Activated CD4-positive, CD25-positive, alpha-beta regulatory T cell treated with anti-CD3 and anti-CD28 coated beads, Interleukin-2, amount 50 U/mL, for 72 hours (primary cell): ENCODE measurements at places on chromosomes 6 and 20.

DNA sequence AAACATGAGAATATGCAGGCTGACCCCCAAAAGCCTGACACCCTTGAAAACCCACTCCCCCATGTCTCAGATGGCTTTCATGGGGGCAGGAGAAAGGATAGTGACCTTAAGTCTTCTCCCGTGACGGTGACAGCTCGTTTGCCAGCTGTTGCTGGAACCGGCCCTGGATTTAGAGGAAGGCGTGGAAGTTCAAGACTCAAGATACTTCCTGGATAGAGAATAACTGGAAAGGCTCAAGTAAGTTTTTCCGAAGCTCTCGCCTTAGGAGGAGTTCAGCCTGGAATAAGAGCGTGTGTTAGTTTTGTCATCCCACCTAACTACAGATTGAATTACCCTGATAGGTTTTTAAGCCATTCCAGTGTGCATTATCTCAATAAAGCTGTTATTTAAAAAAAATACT is 11.6 kb upstream of the MTG2 start:
- no peak for DNase-seq

GRCh38 chr6:24522228-24523176 is 27.7 kb downstream of the ALDH5A1 start:
- DNase-seq, result no peak

DNA sequence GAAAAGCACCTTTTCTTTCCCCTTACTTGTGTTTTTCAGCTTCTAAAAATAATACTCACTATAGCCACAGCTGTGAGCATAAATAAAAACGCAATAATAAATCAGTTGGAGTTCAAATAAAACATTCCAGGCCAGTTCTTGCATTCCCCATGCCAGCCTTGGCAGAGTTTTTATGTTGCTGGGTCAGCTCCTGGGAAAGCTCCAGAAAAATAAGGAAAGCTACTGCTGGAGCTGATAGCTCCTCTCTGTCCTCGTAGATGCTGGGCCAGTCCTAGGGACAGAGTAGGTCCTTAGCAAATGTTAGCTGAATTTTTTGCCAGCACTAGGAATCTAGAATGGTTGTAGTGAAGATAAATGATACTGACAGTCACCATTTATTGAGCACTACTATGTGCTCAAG is 389.0 kb upstream of the SYNCRIP start:
- no peak for DNase-seq

DNA sequence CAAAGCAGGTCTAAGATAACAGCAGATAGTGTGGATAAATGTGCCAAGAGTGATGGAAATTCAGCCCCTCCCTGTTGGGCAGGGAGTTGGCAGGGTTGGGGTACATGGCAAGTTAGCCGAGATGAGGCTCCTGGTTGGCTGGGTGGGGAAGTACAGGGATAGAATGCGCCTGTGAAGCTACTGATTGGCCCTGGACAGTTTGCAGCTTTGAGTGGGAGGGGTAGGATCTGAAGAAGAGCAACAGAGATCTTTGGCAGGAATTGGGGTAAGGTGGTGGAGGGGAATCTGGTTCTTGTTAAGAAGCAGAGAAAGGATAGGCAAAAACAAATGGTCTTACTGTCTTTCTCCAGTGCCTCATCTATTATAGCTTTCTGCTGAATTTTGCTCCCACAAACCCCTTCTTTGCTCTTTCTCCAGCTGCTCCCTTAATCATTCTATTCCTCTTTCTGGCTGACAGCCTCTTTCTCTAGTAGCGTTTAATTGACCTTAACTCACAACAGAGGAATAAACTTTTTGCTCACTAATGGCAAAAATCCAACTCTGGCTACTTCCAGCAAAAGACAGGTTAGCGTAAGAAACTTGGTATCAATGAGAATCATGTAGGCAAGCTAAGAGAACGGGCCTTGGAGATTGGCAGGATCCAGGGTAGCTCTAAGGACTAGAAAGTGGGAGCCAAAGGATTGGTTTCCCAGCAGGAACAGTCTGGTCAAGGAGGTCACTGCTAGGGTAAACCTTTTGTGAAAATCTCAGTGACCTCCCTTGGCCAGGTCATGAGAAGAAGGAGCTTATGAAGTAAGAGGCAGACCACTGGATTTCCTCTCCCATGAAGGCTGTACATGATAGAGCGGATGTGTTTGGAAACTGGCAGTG is 86.3 kb upstream of the CARMIL1 start:
- no peak for DNase-seq

- DNase-seq, result no peak
Measured at GRCh38 chr20:21456207-21456606, 57.7 kb downstream of the NKX2-2 start.

DNA sequence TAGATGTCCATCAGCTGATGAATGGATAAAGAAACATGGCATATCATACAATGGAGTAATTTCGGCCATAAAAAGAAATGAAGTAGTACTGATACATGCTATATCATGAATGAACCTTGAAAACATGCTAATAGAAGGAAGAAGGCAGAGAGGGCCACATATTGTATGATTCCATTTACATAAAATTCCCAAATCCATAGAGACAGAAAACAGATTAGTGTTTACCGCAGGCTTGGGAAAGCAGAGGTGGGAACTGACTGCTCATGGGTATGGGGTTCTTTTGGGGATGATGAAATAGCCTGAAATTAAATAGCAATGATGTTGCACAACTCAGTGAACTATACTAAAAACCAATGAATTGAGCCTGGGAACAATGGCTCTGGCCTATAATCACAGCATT is 58.3 kb downstream of the SERAC1 start:
- DNase-seq, result no peak

DNA sequence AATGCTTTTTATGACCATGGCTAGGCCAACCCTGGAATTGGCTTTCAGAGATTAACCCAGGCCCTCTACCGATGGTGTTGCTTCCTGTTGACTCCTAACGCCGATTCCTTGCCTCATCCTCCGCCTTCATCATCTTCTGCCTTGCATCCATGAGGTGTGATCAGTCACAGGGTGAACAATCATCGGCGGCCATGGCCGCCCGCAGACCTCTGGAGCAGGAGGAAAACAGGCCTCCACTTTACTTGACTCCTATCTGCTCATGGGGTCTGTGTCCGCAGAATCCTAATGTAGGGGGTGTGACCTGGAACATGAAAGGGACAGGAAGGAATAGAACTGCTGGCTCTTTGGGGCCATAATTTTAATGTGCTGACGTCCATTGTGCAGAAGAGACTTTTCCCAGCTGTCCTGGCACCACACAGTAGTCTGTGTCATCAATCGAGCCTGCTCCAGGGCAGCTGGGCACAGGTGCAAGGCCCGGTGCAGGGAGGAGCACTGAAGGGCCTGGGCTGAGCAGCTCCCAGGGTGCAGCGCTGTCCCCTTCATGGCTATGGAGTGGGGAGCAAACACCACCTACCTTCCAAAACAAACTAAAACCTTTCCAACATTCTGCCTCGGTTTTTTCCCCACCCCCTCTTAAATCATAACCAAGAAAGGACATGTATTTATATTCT is 8.0 kb downstream of the SLC22A3 start:
- no peak for DNase-seq

DNA sequence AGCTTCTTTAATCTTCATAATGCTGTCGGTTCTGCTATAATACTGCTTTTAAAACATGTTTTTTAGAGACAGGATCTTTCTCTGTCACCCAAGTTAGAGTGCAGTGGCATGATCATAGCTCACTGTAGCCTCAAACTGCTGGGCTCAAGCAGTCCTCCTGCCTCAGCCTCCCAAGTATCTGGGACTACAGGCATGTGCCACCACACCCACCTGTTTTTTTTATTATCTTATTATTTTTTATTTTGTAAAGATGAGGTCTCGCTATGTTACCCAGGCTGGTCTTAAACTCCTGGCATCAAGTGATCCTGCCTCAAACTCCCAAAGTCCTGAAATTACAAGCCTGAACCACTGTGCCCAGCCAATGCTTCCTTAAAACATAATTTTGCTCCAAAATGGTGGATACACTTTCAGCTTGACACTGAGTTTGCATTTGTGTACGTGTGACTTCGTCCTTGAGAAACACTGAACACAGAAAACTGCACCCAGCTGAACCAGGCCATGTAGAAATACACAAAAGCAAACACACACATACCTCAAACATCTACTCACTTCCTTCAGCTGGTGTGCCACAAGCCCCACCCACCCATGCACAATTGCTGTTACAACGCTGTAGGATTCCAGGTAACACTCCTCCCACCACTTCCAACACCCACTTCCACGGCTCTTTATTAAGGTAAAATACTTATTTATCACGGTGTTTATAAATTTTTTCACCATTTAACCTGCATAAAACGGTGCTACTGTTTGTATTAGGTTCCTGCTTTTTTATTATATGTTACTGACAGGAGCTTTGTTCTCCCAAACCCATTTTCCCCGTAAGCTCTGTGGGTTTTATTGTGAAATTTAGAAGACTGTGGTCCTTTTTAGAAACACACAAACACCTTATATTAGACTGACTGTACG is 109.1 kb downstream of the TSHZ2 start:
- DNase-seq, result no peak

GRCh38 chr6:150249261-150249660 is 106.4 kb downstream of the PPP1R14C start:
- DNase-seq, result no peak

GRCh38 chr20:44470327-44470726 is 5.3 kb upstream of the TTPAL start:
- no peak for DNase-seq

- no peak for DNase-seq
Measured at GRCh38 chr6:125810445-125810844, 19.7 kb downstream of the NCOA7 start.

GRCh38 chr20:19070681-19071445 is 141.6 kb upstream of the SLC24A3 start:
- no peak for DNase-seq

DNA sequence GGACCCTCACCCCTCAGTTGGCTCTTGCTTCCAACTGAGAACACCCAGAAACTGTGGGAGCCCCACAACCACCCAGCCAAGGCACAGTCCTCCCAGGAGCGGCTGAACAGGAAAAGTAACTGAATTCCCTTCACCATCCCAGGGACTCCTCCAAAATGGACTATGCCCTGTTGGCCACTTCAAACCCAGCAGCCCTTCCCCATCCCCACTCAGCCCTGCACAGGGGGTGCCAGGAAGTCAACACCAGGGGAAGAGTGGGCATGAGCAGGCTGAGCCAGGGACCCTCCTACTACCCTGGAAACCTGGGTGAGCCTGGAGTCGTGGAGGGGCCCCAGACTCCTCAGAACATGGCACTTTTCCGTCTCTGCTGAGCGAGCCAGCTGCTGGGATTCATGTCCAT is 10.3 kb downstream of the GUCA1B start:
- DNase-seq, result no peak

GRCh38 chr20:21583486-21584168 is 69.8 kb upstream of the NKX2-2 start:
- DNase-seq, result no peak

GRCh38 chr6:40629463-40629862 is 42.3 kb upstream of the LRFN2 start:
- DNase-seq, result no peak

- DNase-seq, result no peak
Measured at GRCh38 chr20:31747640-31748039, 8.6 kb downstream of the TPX2 start.

GRCh38 chr6:112936504-112936903 is 589.4 kb downstream of the RFPL4B start:
- no peak for DNase-seq

DNA sequence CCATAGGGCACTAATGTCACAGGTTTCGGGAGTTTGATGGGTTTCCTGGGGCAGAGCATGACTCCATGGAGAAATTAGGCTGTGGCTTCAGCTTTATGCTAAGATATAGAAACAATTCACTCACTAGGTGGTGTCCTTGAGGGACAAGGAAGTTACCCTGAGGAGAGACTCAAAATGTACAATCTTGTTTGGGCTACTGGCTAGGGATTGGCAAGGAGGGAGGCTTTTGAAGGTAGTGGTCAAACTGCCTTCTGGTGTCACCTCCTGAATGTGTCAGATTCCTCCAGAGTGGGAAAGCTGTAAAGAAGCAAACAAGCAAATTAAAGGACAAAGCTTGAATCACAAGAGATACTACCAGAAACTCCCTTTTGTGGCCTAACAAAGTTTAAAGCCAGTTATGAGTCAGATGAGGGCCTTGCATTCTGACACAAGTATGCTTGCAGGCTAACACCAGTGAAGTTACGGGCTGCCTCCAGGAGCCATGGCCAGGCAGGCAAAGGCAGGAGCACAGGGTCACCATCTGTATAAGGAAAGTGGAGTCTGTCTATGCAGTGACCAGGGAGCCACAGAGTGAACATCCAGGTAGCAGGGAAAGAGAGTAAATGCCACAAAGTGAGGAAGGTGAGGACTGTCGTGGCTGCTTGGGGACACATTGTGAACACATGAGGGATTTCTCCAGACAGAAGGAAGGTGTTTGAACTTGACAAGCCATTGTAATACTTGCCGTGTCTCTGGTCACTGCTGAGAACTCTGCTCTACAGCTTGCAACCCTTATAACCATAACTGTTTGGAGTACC is 107.7 kb upstream of the DTNBP1 start:
- no peak for DNase-seq

DNA sequence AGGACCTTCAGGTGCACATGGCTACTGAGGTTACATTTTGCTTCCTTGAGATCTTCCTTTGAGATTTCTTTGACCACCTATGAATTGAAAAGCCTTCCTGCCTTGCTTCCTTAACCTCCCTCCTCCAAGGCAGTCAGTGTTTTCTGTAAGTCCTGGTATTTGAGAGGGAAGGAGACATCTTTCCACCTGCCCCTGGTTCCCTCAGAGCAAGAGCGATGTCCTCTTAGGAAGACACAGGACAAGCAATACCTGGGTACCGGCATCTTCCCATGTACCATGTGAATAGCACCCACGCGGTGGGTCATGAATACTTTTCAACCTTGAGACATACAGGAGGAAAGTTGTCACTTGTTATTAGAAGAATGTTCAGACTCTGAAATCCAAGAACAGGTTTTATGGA is 37.1 kb downstream of the GINS1 start:
- no peak for DNase-seq

DNA sequence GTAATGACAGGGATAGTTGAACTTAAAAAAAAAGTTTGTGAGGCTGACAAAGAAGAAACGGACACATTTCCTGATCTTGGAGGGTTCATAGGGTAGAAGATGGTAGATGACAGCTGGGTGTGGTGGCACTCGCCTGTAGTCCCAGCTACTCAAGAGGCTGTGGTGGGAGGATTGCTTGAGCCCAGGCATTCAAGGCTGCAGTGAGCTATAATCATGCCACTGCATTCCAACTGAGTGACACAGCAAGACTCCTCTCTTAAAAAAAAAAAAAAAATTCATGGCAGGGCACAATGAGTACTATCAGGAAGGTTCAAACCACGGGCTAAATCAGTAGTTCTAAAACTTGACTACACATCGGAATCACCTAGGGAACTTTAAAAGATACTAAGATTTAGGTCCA is 2.0 kb upstream of the MICA start:
- DNase-seq, result no peak
